Keratinocyte (primary cell): ENCODE measurements at places on chromosomes 7 and 10. TPM values are rescaled to one million over a fixed set of nuclear protein-coding genes. Genes with fewer than 3 reads are reported as not detected.

SH2D4B gene
- polyA plus RNA-seq = 0.03 to 0.42 TPM (median 0.22 TPM) in 3 replicates

ASZ1 gene
- not detected in 3 replicates for polyA plus RNA-seq

FAM180A gene
- 0.42 to 0.85 TPM (median 0.73 TPM) in 3 replicates for polyA plus RNA-seq

WNT8B gene
- polyA plus RNA-seq = not detected in 3 replicates

DNA sequence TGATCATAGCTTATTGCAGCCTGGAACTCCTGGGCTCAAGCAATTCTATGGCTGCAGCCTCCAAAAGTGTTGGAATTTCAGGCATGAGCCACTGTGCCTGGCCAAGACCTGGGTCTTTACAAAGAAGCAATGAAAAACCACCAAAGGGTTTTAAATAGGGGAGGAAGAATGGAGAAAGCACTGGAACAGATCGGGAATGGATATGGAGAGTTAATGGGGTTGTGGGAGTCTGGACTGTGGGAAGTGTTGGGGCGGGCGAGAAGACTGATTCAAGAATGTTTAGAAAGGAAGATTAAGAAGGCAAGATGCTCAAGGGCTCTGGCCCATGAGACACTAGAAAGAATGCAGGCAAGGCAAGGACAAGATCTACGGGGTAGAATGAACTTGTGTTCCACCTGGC lies 98.5 kb downstream of the CARD11 start:
- no peaks in the 10 kb centered on the region for H3K27me3 ChIP-seq
- peaks cover 3% of the 10 kb centered on the region for H3K36me3 ChIP-seq
- no peak overlapping the region for H3K27ac ChIP-seq
- H3K4me1 ChIP-seq = peaks cover 6% of the 10 kb centered on the region

- DNase-seq = no peak
- no peaks in the 10 kb centered on the region for H3K27me3 ChIP-seq
- no peak overlapping the region for H3K27ac ChIP-seq
- no peaks in the 10 kb centered on the region for H3K36me3 ChIP-seq
These were observed 16.2 kb downstream of the PKD1L1 start for GRCh38 chr7:47932016-47932415.

GRCh38 chr7:137601642-137602041 lies 245.1 kb downstream of the DGKI start:
- no peak overlapping the region for H3K4me3 ChIP-seq
- no peaks in the 10 kb centered on the region for H3K27me3 ChIP-seq
- DNase-seq = no peak
- H3K4me1 ChIP-seq = no peaks in the 10 kb centered on the region
- no peak overlapping the region for H3K27ac ChIP-seq
- no peaks in the 10 kb centered on the region for H3K36me3 ChIP-seq

GRCh38 chr7:132489776-132490237 lies 86.5 kb downstream of the PLXNA4 start:
- no peak overlapping the region for H3K4me3 ChIP-seq
- peaks cover 8% of the 10 kb centered on the region for H3K27me3 ChIP-seq
- no peak for DNase-seq
- no peaks in the 10 kb centered on the region for H3K36me3 ChIP-seq

DNA sequence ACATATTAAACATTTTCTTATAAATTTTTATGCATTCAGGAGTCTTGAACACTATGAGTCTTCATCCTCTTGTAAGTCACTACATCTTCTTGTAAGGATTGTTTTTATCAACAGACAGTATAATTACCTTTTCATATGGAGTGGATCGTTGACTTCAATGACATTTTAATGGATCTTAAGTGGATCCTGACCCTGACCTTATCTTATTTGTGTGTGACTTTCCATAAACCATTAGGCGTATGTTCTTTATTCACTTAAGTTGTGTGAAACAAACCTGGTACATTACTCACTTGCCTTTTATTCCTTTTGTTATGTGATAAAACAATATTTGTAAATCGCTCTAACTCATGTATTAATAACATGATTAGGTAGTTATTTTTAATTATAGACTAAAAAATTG lies 18.5 kb upstream of the SEMA3C start:
- no peak for DNase-seq
- H3K4me1 ChIP-seq = peaks cover 24% of the 10 kb centered on the region
- H3K36me3 ChIP-seq = no peaks in the 10 kb centered on the region
- H3K27me3 ChIP-seq = no peaks in the 10 kb centered on the region
- no peak overlapping the region for H3K27ac ChIP-seq
